ENCODE measurements at places on chromosomes 3 and 15. TPM values are rescaled to one million over a fixed set of nuclear protein-coding genes. Genes with fewer than 3 reads are reported as not detected.

GOLGA8J gene
- total RNA-seq, result not detected

DNA sequence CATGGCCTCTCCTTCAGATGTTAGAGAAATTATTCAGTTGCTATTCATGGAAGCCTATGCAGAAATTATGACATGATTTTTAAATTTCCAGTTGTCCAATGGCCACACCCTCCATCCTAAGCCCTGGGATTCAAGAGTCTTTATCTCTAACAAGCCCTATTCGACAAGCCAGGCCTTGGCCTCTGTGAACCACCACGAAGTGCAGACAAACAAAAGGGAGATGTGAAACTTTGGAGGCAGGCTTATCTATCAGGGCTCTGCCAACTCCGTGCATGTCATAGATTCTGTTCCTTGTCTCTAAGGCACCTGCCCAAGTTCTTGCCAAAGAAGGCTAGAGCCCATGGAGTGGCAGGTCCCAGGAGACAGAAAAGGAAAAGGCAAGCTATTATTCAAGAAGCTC lies 212.4 kb upstream of the ADAMTS9 start:
- H3K4me3 ChIP-seq, result no peak overlapping the region
- DNase-seq, result no peak
- no peaks in the 10 kb centered on the region for H3K27me3 ChIP-seq
- peak overlapping the region; percentile 49 for H3K27ac ChIP-seq

DNA sequence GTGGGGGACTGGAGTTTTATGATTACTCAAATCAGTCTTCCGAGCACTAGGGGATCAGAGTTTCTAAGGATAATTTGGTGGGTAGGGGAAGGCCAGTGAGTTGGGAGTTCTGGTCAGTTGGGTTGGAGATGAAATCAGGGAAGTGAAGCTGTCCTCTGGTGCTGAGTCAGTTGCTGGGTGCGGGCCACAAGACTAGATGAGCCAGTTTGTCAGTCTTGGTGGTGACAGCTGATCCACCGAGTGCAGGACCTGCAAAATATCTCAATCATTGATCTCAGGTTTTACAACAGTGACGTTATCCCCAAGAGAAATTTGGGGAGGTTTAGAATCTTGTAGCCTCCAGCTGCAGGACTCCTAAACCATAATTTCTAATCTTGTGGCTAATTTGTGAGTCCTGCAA lies 249.4 kb downstream of the FAM43A start:
- DNase-seq, result no peak
- H3K4me3 ChIP-seq, result no peak overlapping the region
- no peaks in the 10 kb centered on the region for H3K27me3 ChIP-seq
- H3K27ac ChIP-seq, result no peak overlapping the region

AP4E1 gene
- total RNA-seq, result 14.0 TPM

DNA sequence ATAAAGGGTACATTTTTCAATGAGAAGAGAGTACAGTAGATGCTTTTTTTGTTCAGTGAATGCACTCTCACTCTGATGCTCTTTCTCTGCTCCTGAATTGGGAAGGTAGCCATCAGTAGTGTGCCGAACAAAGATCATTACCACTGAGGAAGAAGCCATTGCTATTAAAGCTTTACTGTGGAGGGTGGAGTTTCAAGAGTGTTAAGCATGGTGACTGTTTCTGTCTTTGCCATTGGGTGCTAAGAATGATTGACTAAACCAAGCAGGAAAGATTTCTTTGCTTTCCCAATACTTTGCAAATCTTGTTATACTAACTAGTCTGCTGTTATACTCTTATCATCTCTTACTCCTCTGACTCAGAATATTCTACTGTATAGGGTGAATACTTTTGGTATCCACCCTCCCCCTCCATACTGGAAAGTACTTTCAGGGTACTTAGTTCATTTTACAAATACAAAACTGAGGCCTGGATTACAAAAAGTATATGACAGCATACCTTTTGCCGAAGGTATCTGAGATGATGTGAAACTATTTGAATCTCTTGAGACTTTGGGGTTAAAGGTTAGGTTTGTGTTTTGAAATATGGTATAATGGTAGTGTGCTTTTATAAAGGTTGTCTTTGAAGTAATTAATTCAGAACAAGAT lies 1.7 kb downstream of the RAB11A start:
- peak overlapping the region; percentile 98 for H3K4me3 ChIP-seq
- H3K27me3 ChIP-seq, result no peaks in the 10 kb centered on the region
- DNase-seq, result no peak
- H3K4me1 ChIP-seq, result peaks cover 20% of the 10 kb centered on the region
- H3K27ac ChIP-seq, result peak overlapping the region; percentile 96
- no peaks in the 10 kb centered on the region for H3K36me3 ChIP-seq

GRCh38 chr3:188280627-188281026 lies 126.7 kb downstream of the LPP start:
- no peak overlapping the region for H3K4me3 ChIP-seq
- H3K27ac ChIP-seq, result peak overlapping the region; percentile 99
- no peaks in the 10 kb centered on the region for H3K36me3 ChIP-seq
- DNase-seq, result no peak
- peaks cover 47% of the 10 kb centered on the region for H3K4me1 ChIP-seq

- no peaks in the 10 kb centered on the region for H3K36me3 ChIP-seq
- H3K4me3 ChIP-seq, result no peak overlapping the region
- H3K27ac ChIP-seq, result no peak overlapping the region
- no peak for DNase-seq
- no peaks in the 10 kb centered on the region for H3K27me3 ChIP-seq
Measured at GRCh38 chr3:166444336-166444735, 607.1 kb upstream of the BCHE start.

GRCh38 chr3:193899001-193899400 lies 236.9 kb upstream of the HES1 start:
- H3K36me3 ChIP-seq, result no peaks in the 10 kb centered on the region
- no peak overlapping the region for H3K27ac ChIP-seq
- H3K4me1 ChIP-seq, result no peaks in the 10 kb centered on the region
- H3K4me3 ChIP-seq, result no peak overlapping the region

DNA sequence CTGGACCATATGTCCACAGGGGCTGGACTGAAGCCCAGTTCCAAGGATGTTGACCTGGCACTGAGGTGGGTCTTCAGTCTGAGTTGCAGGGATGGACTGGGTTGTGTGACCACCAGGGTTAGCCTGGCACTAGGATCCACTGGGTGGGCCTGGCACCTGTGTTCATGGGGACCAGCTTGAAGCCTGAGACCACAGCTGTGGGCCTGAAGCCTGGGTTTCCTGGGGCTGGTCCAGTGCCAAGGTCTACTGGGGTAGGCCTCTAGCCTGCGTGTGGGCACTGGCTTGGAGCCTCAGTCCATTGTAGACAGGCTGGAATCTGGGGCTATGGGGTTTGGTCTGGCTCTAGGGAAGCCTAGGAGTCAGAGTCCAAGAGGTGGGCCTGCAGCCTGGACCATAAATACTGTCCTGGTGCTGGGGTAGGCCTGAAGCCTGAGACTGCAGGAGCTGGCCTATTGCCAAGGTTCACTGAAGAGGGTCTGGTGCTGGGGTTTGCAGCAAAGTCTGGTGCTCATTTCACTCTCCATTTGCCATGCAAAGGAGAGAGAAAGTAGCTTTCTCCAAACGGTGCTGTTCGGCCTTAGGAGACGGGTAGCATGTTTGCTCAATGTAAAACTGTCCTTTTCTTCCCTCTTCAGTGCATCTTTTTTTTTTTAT lies 51.2 kb upstream of the TBC1D5 start:
- no peak overlapping the region for H3K27ac ChIP-seq
- no peaks in the 10 kb centered on the region for H3K27me3 ChIP-seq
- no peaks in the 10 kb centered on the region for H3K4me1 ChIP-seq
- H3K4me3 ChIP-seq, result no peak overlapping the region

GRCh38 chr3:24657870-24658510 lies 163.3 kb upstream of the THRB start:
- H3K36me3 ChIP-seq, result no peaks in the 10 kb centered on the region
- no peak overlapping the region for H3K4me3 ChIP-seq
- H3K27me3 ChIP-seq, result no peaks in the 10 kb centered on the region
- H3K4me1 ChIP-seq, result no peaks in the 10 kb centered on the region
- no peak overlapping the region for H3K27ac ChIP-seq

DNA sequence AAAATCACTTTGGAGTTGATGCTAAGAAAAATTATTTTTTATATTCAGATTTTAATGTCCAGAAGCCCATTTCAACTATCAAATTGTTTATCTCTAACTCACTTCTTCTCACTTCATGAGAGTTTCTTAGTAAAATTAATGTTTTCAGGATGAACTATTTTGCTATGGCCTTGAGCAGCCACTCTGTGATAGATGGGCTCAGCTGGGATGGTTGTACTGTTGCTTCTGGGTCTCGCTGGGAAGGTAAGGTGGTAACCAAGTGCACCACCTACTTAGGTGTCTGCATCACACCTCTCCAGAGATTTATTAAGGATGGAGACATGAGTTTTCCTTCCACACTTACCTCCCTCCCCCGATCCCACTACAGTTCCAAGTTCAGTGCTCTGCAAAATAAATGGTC lies 110.3 kb upstream of the ATP2B2 start:
- H3K27ac ChIP-seq, result no peak overlapping the region
- no peaks in the 10 kb centered on the region for H3K27me3 ChIP-seq
- no peak overlapping the region for H3K4me3 ChIP-seq
- no peak for DNase-seq
- no peaks in the 10 kb centered on the region for H3K36me3 ChIP-seq

- H3K27me3 ChIP-seq, result no peaks in the 10 kb centered on the region
- no peak for DNase-seq
- H3K27ac ChIP-seq, result no peak overlapping the region
- H3K4me3 ChIP-seq, result no peak overlapping the region
Measured at GRCh38 chr3:38738630-38739395, 77.2 kb downstream of the SCN10A start.

- no peaks in the 10 kb centered on the region for H3K4me1 ChIP-seq
- H3K36me3 ChIP-seq, result no peaks in the 10 kb centered on the region
- no peaks in the 10 kb centered on the region for H3K27me3 ChIP-seq
- DNase-seq, result no peak
Measured at GRCh38 chr3:182455011-182455410, 338.3 kb upstream of the ATP11B start.

UBA7 gene
- 3.5 TPM for total RNA-seq

- no peak for DNase-seq
- no peak overlapping the region for H3K27ac ChIP-seq
- no peaks in the 10 kb centered on the region for H3K27me3 ChIP-seq
- H3K36me3 ChIP-seq, result no peaks in the 10 kb centered on the region
- no peaks in the 10 kb centered on the region for H3K4me1 ChIP-seq
Measured at GRCh38 chr15:26157081-26157480, 294.0 kb upstream of the ATP10A start.

All from gastrocnemius medialis (tissue), 4 donors.